ENCODE measurements at places on chromosomes 4 and X.

DNA sequence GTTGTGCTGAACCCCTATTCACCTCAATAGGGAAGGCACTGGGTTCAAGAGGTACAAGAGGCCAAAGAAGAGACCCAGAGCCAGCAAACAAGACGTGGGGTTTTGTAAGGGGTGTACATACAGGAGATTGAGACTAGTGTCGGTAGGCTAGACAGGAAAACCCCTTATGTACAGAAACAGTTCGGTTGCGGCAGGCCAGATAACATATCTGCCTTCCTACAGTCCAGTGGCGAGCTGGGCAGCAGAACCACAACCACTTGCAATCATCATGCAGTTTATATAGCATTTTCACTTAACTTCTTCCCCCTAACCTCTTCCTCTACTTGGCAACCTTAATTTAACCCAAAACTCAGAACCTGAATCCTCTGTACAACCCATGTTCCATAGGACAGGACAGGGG lies 422.2 kb downstream of the PDHA2 start:
- no peak for DNase-seq

GRCh38 chr4:111228874-111229273 lies 606.0 kb upstream of the PITX2 start:
- no peak for DNase-seq

- DNase-seq: no peak
Measured at GRCh38 chr4:10024303-10024702, 3.0 kb upstream of the SLC2A9 start.

DNA sequence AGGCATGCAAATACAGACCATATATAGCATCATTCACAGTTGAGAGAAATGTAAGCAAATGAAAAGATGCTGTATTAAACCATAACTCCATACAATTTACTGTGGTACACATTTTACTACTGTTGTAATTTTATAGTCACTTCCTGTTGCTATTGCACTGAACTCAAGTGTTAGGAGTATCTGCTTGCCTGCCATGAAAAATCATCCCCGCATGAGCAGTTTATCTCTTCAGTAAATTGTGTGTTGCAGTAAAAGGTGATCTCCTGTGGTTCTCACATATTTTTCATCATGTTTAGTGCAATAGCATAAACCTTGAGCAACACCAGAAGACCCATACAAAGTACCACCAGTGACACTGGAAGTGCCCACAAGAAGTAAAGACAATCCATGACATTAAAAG lies 1153.4 kb downstream of the FAT4 start:
- DNase-seq: no peak

DNA sequence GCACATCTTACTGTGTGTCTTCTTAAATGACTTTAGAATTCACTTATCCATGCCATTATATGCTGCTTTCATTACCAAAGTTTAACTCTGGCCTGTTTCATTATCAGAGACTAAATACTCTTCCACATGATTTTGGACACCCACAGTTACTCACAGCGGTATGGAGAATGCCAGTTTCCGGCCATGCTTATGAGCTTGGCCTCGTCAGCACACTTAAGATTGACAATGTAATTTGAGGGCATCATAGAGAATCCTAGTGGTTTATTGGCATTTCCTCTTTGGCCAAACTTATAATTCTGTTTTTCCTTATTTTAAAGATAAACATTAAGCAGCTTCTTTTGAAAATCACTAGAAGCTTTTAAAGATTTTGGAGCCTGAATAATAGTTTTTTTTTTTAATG lies 104.5 kb downstream of the IRF2 start:
- DNase-seq: no peak

GRCh38 chr4:183599690-183600089 lies 59.3 kb downstream of the RWDD4 start:
- no peak for DNase-seq

DNA sequence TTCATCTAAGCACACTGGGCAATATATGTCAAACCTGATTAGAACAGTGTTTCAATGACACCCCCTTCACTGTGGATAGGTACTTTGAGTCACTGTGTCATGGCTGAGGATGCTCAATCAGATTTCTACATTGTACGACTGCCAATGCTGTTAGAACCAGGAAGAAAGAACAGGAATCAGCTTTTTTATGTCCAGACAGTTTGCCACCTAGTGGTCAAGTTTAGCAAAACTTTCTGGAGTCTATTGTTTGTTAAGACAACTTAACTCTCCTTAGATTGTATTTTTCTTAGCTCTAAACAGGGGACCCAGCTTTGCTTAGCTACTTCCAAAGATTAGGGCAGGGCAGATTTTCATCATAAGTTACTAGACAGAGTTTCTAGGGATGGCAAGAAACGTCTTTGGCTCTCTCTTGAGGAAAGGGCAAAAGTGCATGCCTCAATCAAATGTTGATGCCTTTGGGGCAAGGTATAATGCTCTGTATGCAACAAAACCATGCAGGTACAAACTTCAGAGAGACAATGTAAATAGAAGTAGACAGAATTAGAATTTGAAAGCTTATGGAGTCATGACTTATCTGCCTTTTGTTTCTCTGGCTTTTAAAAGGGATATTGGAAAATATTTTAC lies 40.5 kb upstream of the BMP3 start:
- peak; percentile 85 for DNase-seq

DNA sequence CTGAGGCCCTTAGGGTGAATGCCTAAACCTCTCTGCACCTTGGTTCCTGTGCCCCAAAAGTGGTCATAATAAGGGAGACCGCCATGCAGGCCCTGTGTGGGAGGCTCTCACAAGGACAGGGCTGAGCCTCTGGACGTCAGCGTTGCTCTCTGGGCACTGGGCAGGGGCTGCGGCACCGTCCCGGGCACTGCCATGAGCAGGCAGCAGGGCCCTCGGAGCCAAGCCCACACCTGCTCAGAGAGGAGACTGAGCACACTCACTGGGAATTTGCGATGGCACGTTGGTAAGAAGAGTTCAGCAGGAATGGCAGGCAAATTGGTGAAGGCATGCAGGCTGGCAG lies 123.4 kb downstream of the HMX1 start:
- no peak for DNase-seq

DNA sequence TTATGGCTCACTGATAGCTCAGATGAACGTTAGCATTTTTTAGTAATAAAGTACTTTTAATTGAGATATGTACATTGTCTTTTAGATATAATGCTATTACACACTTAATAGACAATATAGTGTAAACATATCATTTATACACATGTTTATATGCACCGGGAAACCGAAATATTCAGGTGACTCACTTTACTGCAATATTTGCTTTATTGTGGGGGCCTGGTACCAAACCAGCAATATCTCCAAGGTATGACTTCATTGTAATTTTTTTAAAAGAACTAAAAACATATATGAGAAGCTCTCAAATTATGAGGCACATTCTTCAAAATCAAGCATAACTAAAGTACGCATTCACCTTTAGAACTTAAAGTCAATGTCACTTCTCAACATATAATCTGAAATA lies 231.2 kb upstream of the SLC7A11 start:
- DNase-seq: no peak

- DNase-seq: no peak
Measured at GRCh38 chr4:8156617-8157016, 2.0 kb downstream of the ABLIM2 start.

DNA sequence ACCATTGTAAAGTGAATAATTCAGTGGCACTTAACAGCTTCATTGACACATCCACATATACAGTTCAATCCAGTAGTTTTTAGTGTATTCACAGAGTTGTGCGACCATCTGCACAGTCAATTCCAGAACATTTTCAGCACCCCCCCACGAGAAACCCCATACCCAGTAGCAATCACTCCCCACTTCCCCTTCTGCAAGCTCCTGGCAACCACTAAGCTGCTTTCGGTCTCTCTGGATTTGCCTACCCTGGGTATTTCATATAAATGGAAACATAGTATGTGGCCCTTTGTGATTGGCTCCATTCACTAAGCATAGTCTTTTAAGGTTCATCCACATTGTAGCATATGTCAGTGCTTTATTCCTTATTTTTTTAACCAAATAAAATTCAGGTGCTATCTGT lies 10.0 kb downstream of the MSL3 start:
- no peak for DNase-seq

GRCh38 chr4:59374416-59374815 lies 1825.7 kb upstream of the ADGRL3 start:
- DNase-seq: no peak

- no peak for DNase-seq
Measured at GRCh38 chr4:71444395-71444794, 105.6 kb downstream of the SLC4A4 start.

- peak; percentile 77 for DNase-seq
Measured at GRCh38 chr4:89316931-89317366, 9.3 kb upstream of the GPRIN3 start.

GRCh38 chr4:109578846-109579245 lies 18.8 kb downstream of the MCUB start:
- DNase-seq: no peak

GRCh38 chrX:24268786-24269185 lies 45.1 kb downstream of the SUPT20HL2 start:
- no peak for DNase-seq

GRCh38 chr4:114284629-114285028 lies 305.2 kb upstream of the ARSJ start:
- no peak for DNase-seq

- no peak for DNase-seq
Measured at GRCh38 chr4:69731847-69732246, 28.6 kb downstream of the SULT1B1 start.
